ENCODE measurements at places on chromosomes 3 and 15.
A peak's percentile ranks its signal among the peaks of the same experiment; 100 is the strongest.

DNA sequence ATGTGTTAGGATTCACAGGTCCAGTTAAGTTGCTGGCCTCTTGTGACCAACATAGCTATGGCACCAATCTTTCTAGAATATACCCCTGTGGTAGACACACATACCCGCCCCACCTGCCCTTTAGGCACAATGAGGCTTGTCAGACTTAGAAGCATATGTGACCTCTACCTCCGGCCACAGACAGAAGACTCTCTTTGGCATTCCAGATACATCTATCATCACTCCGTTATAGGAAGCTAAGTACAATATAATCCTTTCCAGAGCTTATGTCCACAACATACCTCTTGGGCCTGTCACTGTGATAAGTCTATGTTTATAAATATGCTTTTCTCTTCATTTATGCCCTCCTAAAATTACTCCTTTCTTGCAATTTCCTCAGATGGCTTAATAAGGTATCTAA lies 39.8 kb downstream of the CD47 start:
- no peak for DNase-seq

DNA sequence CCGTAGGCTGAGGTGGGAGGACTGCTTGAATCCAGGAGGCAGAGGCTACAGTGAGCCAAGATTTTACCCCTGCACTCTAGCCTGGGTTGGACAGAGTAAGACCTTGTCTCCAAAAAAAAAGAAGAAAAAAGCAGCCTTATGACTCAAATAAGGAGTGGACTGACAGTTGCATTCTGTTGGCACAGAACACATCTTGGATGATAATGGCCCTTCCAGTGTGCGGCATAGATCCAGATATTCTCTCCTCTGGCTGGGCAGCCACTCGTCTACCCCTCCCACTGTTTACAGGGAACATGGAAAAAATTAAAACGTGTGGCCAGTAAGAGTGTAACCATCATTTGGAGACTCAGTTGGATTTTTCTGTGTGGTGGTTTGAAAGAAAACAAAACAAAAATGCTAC lies 118.6 kb upstream of the RNF7 start:
- DNase-seq, result no peak

DNA sequence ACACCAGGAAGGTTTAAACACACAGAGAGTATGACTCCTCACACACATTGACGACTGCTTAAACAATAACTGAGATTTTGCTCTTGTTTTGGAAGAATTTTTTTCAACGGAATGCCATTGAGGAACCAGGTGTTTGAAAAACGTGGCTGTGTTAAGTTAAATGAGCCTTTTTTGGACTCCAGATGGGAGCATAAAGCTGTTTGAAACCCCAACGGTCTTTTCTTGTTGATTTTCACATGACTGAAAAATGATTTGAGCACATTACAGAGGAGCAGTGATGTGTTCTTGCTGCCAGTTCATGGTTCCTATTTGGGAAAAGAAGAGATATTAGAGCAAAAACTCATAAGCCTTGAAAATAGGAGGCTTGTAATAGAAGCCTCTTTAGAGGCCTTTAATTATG lies 97.8 kb upstream of the SELENOK start:
- DNase-seq, result no peak

- DNase-seq, result no peak
Measured at GRCh38 chr3:138578141-138578540, 15.9 kb downstream of the CEP70 start.

DNA sequence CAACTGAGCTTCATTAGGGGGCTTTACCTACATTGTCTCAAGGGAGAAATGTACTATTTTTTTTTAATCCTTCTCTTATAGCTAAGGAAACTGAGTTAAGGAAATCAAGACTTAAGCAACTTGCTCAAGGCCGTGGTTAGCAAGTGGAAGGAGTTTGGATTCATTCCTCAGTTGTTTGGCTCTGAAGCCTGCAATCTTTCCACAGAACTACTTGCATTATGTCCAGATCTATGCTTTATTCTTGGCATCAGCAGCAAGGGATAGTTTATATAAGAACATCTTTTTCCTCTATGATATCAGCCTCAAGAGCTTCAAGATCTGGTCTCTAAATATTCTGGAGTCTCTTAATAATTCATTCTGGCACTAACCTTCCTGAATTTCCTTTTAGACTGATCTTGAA lies 182.4 kb downstream of the SV2B start:
- DNase-seq, result no peak

DNA sequence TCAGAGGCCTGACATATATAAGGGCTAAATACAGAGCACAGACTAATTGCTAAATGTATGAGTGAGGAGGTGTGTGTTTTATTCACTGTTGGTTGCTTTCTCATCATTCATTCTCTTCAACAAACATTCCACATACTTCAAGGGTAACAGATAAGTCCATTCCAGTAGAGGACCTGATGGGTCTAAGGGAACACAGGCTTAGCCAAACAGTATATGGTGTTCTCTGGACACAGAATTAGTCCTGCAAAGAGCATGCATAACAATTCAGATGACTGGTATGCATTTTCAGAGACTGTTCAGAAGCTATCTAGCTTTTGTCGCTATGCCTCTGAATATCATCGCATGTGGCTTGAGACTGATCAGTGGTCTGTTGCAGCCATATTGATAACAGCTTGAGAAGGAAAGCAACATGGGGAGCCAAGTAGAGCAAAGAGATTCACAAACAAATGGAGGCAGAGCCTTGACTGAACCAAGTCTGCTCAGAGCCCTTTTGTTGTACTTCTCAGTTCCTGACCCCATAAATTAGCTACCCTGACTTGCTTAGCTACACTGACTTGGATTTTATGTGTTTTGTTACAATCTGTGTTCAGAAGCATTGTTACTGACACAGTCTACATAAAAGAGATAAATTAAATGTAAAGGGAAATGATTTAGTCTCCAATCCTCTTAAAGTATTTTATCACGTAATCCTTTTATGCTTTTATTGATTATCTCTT lies 1178.7 kb downstream of the ROBO1 start:
- no peak for DNase-seq

DNA sequence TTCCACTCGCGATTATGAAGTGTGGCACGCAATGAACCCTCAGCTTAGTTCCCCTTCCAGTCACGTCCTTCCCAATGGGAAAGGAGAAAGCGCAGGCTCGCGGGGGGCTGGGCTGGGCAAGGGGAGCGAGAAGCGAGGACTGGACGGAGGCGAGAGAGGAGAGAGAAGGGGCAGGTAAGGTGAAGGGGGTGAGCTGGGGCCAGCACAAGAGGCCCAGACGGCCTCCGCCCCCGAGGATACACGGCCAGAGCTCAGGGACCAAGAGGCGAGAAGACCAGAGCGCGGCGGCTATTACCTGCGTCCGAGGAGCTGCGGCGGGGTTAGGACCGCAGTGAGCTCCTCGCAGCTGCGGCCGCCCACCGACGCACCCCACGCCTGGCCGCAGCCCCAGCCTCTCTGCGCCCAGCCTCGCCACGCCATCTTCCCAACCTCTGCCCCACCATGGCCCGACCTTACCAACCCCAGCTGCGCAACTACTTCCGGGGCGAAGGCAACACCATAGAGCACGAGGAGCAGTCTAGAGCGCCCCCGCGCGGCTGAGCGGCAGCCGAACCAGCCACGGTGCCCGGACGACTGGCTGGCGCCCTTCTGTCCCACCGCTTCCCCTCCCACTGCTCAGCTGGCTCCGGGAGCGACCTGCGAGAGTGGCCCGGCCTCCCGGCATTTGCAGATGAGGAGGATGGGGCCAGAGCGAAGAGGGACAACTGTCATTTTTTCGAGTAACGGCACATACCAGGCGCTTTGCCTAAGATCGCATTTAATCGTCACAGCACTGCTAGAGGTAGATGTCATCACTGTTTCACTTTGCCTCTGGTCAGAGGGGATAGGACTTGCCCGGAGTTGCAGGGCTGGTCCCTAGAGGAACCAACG lies at the start of gene PARL:
Gene PARL, minus strand, starts transcription at position 454 of the 870 bp plus-strand sequence. Its CDS starts 34 bp downstream, at position 420.
- DNase-seq, result peak; percentile 97

GRCh38 chr3:98770261-98771039 lies 7.3 kb downstream of the ST3GAL6 start:
- no peak for DNase-seq

GRCh38 chr3:22981166-22981565 lies 222.0 kb upstream of the UBE2E2 start:
- DNase-seq, result no peak

DNA sequence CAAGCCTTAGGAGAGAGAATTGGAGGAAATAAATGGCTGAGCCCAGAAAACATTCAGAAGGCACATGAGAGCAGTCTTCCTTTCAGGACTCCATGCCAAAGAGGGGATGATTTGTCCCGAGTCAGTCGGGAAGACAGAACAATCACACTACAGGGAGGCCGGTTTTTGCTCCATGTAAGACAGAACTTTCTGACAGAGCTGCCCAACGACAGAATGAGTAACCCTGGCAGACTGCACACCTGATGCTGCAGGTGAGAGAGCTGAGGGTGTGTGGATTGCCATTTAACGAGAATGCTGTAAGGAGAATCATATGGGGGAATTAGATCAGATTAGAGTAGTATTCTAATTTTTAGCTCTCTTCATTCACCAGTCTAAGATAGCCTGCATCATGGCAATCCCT lies 533.0 kb downstream of the EPHB1 start:
- no peak for DNase-seq

GRCh38 chr15:101549647-101550046 lies 60.1 kb upstream of the PCSK6 start:
- DNase-seq, result no peak

DNA sequence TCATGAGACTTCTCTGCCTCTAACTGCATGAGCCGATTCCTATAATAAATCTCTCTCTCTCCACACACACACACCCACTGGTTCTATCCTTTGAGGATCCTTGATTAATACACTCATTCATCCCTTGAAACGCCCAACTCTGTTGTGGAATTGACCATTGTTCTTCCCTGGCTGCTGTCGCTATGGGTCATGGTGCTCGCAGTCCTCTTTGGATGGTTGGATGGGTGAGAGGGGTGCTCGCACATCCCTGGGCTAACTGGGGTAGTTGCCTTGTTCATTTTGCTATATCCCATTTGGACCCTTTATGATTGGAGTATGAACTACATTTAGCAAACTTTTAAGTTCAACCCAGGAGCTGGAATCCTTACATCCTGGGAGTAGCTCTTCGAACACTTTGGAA lies 33.9 kb upstream of the MYZAP start:
- DNase-seq, result no peak
